ENCODE measurements at places on chromosomes 16 and 17.

- DNase-seq, result no peak
These were observed 19.1 kb downstream of the NOD2 start for GRCh38 chr16:50712560-50712898.

DNA sequence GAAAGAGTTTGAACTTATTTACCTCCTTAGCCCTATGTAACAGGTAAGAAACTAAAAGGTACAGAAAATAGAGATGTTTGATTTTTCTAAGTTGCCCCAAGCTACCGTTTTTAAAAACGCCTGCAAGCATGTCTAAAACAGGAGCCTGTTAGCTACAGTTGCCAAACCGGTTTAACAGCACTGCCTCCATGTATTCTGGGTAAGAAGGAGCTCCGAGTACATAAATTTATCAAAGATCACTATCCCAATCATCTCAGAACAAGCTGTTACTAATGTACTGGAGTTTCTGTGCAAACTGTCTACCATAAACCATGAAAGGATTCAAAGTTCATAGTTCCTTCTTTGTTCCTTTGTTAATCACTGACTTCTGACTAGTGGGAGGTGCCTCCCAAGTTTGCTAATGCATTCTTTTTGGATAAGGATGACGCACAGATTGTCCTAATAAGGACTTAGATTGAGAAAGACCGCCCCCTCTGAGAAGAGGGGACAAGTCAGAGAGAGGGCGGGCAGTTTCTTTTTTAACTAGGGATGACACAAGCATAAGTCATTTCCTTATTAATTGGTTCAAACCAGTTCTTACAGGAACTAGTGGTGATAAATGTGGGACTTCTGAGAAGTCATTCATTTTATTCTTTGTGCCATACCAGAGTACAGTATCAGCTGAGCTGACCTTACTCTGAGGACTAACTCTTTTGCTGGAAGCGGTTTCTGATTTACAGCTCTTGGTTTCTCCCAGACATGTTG, 55.3 kb downstream of the TUBD1 start:
- peak; percentile 100 for DNase-seq

GRCh38 chr16:19785512-19786130, 67.5 kb downstream of the IQCK start:
- no peak for DNase-seq

- no peak for DNase-seq
These were observed 3.5 kb downstream of the VMO1 start for GRCh38 chr17:4782652-4783051.

DNA sequence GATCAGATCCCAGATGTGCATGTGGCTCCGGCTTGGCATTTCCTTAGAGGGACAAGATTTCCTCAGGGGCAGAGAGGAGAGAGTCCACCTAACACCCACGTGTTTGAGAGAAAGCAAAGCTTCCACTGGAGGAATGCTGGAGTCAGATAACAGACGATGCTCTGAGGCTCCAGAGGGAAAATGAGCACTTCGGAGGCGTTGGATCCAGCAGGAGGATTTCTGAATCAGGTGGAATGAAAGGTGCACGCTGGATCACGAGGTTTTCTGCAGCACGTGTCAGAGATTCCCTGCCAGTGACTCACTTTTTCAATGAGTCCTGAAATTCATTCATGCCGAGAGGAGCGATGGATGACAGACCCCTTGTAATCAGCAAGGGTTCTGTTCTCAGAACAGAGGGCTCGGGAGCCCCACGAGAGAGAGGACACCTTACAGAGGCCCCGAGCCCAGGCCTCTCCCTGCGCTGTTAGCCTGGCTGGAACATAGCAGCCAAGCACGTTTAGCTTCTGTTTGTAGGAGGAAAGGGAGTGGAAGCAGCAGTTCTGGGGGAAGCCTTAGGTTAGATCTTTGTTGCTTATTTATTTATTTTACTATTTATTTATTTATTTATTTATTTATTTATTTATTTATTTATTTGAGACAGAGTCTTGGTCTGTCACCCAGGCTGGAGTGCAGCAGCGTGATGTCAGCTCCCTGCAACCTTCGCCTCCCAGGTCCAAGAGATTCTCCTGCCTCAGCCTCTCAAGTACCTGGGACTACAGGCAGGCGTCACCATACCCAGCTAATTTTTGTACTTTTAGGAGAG, 49.3 kb upstream of the JPH3 start:
- DNase-seq, result no peak

DNA sequence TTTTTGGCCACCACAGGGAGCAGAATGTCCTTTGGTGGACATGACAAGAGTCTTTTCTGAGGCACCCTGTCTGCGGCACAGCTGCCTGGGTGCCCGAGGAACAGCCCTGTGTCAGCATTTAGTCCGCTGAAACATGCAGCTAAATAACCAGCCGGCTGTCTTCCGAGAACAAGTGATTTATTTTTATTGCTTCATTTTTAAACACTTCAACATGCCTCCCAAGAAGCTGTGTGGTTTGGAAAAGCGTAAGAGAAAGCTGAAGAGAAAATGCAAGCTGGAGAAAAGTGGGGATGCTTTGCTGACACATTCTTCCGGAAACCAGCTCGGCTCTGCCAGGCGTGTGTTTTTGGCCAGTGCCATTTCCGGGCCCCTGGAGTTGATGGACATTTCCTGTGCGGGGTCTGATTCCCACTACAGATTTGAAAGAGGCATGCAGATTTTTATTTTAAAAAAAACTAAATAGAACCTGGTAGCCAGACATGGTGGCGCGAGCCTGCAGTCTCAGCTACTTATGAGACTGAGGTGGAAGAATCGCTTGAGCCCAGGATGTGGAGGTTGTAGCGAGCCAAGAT, 94.7 kb downstream of the SEC14L1 start:
- DNase-seq, result no peak

DNA sequence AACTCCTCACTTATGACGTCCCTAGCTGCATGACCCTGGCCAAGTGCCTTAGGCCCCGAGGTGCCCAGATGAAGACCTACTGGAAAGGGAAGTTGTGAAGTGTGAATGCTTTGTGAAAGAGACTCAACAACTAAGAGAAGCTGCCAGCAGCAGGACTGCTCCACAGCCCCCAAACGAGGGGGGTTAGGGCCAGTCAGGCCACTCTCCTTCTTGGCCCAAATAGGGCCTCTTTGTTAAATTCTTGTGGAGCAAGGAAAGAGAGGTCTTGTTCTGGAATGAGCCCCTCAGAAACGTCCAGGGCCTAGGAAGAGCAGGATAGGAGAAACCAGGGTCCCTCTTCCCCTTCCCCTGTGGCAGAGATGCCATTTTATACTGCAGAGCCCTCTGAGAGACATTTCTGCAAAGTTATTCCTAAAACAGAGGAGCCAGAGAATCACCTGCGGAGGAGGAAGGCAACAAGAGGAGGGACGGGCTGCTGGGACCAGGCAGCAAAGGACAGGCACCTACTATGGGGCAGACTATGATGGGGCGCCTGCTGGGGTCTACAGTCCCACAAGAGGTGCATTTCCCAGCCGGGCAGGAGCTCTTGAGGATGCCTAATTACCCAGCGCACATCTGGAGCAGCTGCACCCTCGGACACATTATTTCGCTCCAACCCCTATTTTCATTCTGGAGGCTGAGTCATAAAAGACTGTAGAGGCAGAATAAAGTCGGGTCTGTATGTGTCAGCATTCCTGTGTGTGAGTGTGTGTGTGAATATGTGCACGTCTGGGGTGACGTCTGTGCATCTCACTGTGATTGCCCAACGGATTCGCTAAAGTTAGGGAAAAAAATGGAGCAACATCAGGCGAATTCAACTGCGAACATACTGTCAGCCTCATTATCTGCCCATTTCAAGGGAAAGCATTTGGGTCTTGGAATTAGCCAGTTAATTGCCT, 11.4 kb upstream of the HOXB9 start:
- no peak for DNase-seq

DNA sequence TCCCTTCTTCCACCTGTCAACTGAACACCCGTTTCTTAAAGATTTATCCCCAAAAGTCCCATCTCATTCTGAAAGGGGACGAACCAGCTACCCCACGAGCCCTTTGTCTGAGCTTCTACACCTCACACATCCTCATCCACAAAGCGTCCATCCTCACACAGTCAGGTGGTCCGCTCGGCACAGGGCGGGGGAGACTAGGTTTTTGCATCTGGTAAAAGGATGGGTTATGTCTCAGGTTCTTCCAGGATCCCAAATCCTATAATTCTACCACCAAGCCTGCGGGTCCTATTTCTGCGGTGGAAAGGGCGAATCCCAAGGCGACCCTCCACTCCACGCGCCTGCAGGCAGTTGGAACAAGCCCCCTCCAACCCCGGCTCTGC, 458 bp downstream of the GFOD2 start:
- no peak for DNase-seq

DNA sequence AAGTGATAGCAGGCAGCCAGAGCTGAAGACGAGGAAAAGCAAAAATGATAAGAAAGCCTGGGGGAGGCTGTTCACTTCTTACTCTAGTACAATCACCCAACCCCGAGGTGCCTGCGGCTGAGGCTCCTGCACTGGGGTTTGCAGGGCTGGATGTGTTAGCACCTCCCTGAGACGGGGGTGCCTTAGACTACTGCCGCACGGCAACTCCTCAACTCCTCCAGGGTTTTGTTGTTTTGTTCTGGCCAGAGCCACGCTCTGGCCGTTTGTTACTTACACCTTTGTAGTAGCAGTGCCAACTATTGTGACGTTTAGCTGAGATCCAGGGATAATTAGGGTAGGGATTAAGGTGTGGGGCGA, 51.5 kb downstream of the LDHD start:
- DNase-seq, result no peak

DNA sequence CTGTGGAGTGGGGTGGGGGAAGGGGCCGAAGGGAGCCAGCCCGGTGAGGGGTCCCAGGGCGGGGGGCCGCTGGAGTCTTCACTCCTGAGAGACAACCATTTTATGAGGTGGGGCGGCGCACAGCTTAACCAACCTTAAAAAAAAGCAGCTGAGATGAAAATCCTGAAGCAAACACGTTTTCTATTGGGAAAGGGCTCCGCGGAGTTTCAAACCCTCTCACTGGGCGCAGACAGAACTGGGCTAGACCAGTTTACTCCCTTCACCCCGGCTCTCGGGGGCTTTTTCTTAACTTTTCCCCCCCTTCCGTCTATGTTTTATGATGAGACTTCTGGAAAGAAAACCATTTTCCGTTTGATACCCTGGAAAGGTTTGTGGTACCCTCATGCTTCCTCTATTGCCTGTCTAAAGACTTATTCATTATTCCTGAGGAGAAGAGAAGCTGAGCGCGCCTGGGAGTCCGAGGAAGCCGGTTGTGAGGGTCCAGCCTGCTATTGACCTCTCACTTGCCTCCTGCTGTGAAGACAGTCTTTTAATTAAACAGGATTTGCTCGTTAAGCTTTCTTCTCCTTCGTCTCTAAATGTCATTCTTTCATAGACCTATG, 482 bp upstream of the SSH2 start:
- no peak for DNase-seq

- DNase-seq, result no peak
These were observed 265.1 kb upstream of the C16orf82 start for GRCh38 chr16:26801628-26802027.

- no peak for DNase-seq
These were observed 43.6 kb downstream of the TOM1L2 start for GRCh38 chr17:17928398-17929287.

- no peak for DNase-seq
These were observed 31.5 kb downstream of the RAB11FIP3 start for GRCh38 chr16:456891-457483.
